ENCODE measurements at places on chromosomes 3 and 15. TPM values are rescaled to one million over a fixed set of nuclear protein-coding genes. Genes with fewer than 3 reads are reported as not detected.

DNA sequence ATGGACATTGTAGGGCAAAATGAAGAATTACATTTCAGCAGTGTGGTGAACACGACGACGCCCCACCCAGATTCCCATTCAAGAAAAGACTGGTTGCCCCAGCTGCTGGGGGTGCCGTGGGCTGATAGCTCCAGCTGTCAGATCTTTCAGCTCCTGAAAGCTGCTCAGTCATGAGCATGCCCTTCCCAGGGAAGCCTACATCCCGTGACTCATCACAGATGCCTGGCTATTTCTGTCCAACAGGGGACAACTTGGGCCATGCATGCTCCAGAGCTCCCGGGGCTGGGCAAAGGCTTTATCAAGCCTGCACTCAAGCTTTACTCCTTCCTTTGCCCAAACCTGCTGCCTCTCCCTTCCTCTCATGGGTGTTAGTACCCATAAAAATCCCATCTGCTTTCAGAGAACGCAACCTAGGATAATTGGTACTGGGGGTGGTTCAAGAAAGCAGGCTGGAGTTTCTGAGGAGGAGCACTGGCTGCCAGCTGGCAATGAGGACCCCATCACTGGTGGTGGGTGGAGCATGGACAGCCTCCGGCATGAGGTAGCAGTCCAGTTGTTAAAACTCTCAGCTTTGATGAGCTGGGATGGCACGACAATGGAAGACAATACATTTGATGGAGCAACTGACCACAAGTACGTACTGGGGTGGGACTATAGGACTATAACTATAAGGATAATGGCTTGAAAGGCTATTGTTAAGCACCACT, 16.4 kb upstream of the ST8SIA2 start:
- no peak for DNase-seq

GRCh38 chr3:159258934-159259333, 457.1 kb downstream of the MFSD1 start:
- DNase-seq = no peak

DNA sequence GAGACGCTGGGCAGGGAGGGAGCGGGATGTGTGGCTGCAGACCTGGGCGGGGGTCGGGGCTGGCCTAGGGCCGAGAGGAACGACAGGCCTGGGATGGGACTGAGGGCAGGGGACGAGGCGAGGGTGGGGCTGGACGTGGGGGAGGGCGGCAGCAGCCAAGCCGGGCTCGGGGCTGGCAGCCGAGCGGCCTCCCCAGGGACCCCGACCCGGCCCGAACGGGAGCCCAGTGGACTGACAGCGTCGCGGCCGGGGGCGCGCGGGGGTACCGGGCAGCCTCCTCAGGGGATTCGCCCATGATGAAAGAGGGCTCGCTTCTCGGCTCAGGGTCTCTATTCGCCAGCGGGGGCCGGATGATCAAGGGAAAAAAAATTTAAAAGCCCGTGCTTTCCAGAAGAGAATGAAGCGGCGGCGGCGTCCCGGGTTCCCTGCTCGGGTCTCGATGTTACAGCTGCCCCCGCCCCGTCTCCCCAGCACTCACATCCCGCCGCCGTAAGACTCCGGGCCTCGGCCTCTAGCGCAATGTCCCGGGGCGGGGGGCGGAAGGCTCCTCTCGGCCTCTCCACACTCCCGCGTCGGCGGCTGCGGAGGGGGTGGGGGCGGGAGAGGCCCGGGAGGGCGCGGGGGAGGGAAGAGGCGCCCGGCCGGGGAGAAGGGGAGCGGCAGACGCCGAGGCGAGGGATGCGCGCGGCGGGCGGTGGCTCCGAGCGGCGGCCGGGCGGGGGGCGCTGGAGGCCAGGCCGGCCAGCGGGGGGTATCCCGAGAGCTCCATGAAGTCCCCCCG, 4.3 kb downstream of the PTH1R start:
- DNase-seq = no peak

DNA sequence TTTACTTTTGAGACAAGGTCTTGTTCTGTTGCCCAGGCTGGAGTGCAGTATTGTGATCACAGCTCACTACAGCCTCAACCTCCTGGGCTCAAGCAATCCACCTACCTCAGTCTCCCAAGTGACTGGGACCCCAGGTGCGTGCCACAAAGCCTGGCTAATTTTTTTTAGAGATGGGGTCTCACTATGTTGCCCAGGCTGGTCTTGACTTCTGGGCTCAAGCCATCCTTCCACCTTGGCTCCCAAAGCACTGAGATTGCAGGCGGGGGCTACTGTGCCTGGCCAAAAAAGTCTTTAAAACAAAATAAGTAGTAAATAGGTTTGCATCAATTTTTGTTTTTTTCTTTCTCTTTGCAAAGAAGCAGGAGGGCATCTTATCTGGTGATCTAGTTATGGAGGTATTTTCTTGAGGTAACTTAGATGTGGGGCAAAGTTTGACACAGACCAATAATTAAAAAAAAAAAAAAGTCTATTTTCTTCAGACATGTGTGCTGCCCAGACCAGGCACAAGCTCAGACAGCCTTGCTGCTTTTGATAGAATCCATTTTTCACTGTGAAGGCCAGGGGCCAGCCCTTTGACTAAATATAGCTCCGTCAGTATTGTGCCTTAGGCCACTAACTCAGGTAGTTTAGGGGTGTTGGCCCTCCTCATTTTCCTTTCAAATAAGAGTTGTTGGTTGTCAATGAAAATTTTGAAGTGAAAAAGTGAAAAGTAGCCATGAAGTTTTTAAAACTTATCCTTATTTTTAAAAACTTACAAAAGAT, 2.5 kb downstream of the ARL6IP5 start:
- DNase-seq = no peak

BCL2A1 gene
- 7.8 TPM for total RNA-seq

PIK3CA gene
- total RNA-seq = 39.1 TPM

LRRIQ4 gene
- not detected for total RNA-seq

Data from aorta (tissue), 5 donors.